Transverse colon (tissue), 4 donors: ENCODE measurements at places on chromosomes 3 and 15. TPM values are rescaled to one million over a fixed set of nuclear protein-coding genes. Genes with fewer than 3 reads are reported as not detected.

GRCh38 chr3:107929088-107929487 lies 161.7 kb downstream of the CD47 start:
- DNase-seq, result no peak

DNA sequence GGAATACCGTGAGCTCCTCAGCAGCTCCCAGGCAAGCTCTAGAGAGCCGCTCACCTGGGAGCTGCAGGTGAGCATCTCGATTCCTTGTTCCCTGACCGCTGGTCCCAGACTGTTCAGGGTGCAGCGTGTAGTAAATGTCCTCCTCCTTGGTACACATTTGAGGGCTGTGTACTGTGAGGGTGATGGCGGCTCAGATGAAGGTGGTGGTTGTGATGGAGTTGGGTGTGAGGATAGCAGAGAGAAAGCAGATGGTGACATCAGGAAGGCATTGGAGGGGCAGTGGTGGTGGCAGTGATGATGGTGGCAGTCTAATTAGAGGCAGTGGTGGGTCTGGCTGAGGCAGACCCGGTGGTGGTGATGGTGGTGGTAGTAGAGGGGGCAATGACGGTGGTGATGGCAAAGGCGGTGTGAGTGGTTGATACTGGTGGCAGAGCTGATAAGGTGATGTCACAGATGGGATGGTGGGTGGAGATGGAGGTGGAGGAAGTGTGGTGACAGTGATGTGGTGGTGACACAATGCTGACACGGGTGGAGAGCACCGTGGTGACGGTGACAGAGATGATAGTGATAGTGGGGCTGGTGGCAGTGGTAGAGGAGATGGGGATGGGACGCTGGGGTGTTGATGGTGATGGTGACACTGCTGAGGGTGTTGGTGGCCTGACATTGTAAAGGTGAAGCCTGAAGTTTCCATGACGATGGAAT lies at the start of gene DNAJB8:
DNAJB8 (minus strand) TSS at position 51 of the 702 bp plus-strand sequence. CDS start 3,645 bp downstream, outside the sequence.
- DNase-seq, result no peak

Gene RLBP1
- not detected for total RNA-seq

DNA sequence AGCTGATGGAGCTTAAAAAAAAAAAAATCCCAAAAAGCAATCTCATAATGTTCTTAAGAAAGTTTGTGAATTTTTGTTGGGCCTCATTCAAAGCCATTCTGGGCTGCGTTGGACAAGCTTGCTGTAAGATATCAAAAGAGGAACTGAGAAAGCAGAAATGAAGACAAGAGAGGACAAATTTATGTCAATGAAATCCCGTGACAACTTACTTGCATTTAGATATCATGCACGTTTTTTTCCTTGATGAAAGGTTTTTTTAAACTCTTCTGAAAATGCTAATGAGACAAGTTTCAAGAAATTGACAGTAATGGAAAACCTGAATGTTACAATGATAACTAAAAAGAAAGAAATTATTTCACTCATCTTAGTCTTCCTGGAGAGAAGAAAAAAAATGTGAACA lies 662.9 kb downstream of the SQOR start:
- DNase-seq, result no peak

Gene UNC13C
- total RNA-seq, result 0.40 TPM

GRCh38 chr15:41877631-41878354 lies 16.1 kb downstream of the SPTBN5 start:
- no peak for DNase-seq
